Activated CD8-positive, alpha-beta T cell treated with anti-CD3 and anti-CD28 coated beads, Interleukin-2, amount 10 ng/mL, durations not matched to agents 7 days and 5 days (primary cell): ENCODE measurements at places on chromosomes 5 and 9. TPM values are rescaled to one million over a fixed set of nuclear protein-coding genes. Genes with fewer than 3 reads are reported as not detected.
A peak's percentile ranks its signal among the peaks of the same experiment; 100 is the strongest.

The FBXW5 gene
- 103 TPM for total RNA-seq

GRCh38 chr5:6718718-6719117 is 5.5 kb downstream of the TENT4A start:
- peak; percentile 17 for DNase-seq

The ASPN gene
- not detected for total RNA-seq

DNA sequence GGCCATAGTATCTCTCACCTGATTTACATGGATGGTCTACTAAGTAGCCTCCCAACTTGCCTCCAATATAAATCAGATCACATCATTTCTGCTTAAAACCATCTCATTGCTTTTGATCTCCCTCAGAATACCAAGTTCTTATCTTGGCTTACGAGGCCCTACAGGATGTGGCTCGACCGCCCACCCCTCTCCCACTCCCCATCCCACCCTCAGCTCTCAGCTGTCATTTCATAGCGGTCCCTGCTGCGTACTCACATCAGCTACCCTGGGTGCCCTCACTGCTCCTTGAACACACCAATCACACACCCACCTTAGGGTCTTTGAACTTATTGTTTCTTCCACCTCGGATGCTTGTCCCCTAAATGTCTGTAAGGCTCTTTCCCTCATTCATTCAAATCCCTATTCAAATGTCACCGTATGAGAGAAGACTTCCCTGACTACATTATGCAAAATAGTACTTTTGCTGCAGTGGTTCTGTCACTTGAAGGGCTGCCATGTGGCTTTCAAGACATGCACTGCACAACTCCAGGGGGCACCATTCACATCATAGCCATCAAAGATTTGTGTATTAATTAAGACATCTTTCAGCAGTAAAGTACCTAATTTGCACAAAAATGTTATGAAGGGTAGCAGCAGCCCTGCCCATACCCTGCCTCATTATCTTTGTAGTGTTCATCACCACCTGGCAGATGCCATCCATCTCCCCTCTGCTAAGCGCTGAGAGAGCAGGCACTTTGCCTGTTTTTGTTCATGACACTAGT is 171.1 kb downstream of the ENC1 start:
- DNase-seq: no peak

The GABRA6 gene
- total RNA-seq: not detected

DNA sequence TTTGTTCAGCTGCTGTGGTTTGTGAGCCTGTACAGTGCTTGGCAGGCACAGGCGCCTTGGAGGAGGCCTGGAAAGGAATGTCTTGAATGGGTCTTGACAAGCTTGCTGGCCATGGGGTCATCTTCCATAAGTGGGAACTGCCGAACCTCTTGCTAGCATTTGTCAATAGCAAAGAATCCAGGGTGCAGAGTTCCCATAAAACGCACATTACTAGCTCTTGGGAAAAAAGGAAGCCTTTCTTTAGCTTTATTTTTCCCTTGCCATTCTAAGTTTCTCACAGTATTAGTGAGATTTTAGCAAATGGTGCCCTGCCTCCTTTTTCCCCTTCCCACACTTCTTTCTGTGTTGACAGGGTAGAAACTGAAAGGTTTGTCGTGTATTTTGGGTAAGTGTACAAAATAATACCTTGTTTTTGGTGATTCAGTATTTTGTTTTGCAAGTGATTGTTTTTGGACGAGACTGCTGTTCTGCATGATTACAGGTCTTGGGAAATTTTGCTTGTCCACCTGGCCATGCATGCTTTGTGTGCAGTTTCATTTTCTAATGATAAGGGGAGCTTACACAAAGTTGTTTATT is 82.0 kb downstream of the ADGRV1 start:
- DNase-seq: no peak

- DNase-seq: peak; percentile 87
Measured at GRCh38 chr5:134086943-134087305, 27.6 kb upstream of the TCF7 start.

DNA sequence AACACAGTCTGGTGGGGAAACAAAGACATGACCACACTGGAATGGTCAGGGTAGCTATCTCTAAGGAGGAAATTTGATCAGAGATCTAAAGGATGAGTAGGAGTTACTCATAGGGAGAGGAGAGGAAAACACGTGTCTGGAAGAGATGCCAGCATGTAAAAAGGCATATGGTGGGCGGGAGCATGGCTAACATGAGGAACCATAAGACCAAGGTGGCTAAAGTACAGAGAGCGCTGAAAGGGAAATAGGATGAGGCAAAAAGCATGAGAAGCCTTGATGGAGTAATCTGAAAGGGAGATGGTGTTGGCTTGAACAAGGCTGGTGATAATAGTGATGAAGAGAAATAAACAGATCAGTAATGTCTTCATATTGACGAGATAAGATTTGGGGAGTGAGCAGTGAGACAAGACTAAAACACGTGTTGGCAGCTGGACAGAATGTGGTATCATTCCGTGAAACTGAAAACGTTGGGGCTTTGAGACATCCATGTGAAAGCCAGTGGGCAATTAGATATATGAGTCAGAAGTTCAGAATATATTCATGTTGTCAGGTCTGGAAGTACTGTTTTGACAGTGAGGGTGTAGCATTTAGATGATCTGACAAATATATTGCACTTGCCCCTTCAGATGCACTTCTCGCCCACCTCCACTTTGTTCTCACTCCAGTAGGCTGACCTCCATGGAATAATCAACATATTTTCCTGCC is 209.1 kb upstream of the KCNN2 start:
- DNase-seq: no peak

GRCh38 chr9:125372441-125373226 is 111.0 kb downstream of the GAPVD1 start:
- no peak for DNase-seq

The PTPN3 gene
- not detected for total RNA-seq
